ENCODE measurements at places on chromosomes 3 and 15. TPM values are rescaled to one million over a fixed set of nuclear protein-coding genes. Genes with fewer than 3 reads are reported as not detected.
A peak's percentile ranks its signal among the peaks of the same experiment; 100 is the strongest.

Gene SPRED1
- 0.39 TPM for total RNA-seq

GRCh38 chr3:51686512-51687215, 15.6 kb downstream of the TEX264 start:
- peak overlapping the region; percentile 19 for H3K4me3 ChIP-seq
- no peaks in the 10 kb centered on the region for H3K27me3 ChIP-seq
- H3K4me1 ChIP-seq = peaks cover 45% of the 10 kb centered on the region

Gene CCR3
- not detected for total RNA-seq

DNA sequence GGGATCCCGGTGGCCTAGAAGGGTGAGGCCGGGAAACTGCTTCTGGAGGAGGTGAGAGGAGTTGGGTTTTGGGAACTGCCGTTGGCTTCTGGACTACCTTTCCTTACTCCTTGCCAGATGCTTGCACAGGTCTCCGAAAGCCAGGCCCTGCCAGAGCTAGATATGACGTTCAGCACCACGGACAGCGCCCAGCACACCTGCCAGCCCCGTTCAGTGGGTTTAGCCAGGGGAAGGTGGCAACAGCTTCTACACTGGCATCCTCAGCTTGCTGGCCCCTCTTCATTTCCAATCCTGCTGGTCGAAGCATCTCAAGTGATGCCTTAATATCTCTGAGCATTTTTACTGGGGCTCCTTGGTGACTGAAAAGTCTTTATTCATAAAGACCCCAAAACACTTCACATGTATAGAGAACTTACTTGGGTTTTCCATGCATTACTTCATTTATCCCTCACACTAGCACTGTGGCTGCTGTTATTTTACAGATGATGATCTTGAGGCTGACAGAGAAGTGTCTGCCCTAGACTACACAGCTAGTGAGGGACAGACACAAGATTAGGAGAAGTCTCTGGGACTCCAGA, 21.9 kb downstream of the HCN4 start:
- no peak overlapping the region for H3K27ac ChIP-seq
- peaks cover 17% of the 10 kb centered on the region for H3K27me3 ChIP-seq
- no peaks in the 10 kb centered on the region for H3K4me1 ChIP-seq

DNA sequence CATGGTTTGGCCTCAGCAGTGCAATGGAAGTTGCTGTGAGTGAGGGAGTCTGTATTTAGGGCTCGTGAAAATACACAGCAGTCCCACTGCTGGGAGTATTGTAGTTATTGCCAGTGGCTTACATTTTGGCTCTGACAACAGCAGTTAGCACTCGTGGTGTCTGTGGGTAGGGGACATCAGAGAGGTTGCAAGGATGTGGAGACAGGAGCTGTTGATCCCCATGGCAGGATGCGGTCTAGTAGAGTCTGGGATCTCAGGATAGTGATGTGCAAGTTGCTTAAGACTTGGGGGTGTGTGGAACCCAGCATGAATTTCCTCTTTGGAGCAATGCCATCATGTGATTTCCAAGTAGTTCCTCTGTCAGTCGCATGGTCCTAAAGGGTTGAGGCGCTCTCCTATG, 59.9 kb downstream of the GALK2 start:
- H3K27ac ChIP-seq = no peak overlapping the region
- no peaks in the 10 kb centered on the region for H3K4me1 ChIP-seq
- no peak overlapping the region for H3K4me3 ChIP-seq
- DNase-seq = no peak
- no peaks in the 10 kb centered on the region for H3K27me3 ChIP-seq

DNA sequence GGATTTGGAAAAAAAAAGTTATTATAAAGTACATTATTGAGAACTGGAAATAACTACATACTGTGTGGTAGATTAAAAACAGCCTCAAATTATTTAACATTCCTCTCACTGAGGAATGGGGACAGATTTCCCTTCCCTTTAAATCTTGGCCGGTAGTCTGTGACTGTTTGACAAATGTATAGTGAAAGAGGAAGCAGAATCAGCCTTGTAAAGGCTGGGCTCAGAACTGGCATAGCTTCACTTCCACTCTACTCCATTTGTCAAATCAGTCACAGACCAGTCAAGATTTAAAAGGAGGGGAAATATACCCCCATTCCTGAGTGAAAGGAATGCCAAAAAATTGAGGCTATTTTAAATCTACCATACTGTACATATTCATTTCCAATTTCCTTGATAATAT, 18.2 kb upstream of the B4GALT4 start:
- H3K36me3 ChIP-seq = no peaks in the 10 kb centered on the region
- DNase-seq = no peak
- H3K27ac ChIP-seq = no peak overlapping the region
- no peak overlapping the region for H3K4me3 ChIP-seq

DNA sequence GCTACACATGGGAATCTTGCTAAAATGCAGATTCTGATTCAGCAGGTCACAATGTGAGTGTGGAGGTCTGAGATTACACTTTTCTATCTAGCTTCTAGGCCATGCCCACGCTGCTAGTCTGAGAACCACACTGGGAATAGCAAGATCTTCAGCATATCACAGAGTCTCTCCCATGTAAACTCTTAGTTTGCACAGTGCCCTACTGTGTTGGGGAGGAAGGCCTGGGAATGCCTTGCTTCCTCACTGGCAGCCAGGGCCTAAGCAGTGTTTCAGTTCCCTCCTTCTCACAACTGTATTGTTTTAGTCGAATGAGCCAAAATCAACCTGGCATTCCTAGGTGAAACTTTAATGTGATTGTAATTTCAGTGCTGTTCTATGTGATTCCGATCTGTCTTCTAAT, 180.0 kb upstream of the EIF1B start:
- no peaks in the 10 kb centered on the region for H3K27me3 ChIP-seq
- DNase-seq = no peak
- H3K4me3 ChIP-seq = no peak overlapping the region
- no peaks in the 10 kb centered on the region for H3K4me1 ChIP-seq

GRCh38 chr3:5134499-5134898, 12.4 kb downstream of the ARL8B start:
- no peaks in the 10 kb centered on the region for H3K36me3 ChIP-seq
- no peak for DNase-seq
- no peak overlapping the region for H3K27ac ChIP-seq
- H3K4me1 ChIP-seq = peaks cover 12% of the 10 kb centered on the region

DNA sequence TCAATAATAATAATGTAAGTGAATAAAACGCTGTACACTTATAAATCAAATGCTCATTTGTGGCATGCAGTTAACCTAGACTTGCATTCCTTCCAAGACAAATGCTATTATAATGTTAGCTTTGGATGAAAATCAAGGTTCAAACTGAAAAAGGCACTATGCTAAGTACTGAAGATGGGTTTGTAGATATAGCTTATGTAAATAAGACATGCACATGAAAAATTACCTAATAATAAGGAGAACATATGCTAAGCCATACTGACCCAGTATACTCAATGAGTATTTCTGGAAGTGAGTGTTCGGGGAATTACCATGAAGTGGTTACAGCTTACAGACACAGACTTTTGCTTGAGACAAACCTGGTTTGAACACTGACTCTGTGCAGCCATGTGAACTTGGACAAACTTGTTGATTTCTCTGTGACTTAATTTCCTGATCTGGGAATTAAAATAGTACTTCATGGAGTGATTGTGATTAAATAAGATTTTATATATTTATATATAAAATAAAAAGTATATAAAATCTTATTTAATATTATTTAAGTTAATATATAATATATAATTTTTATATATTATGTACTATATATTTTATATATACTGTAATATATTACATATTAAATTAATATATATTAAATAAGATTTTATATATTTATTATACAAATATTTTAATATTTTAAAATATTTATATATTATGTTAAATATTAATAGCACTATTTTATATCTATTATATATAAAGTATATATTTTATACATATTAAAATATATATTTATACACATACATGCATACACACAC, 159.2 kb downstream of the ZPLD1 start:
- H3K27ac ChIP-seq = no peak overlapping the region
- H3K4me1 ChIP-seq = no peaks in the 10 kb centered on the region
- no peak overlapping the region for H3K4me3 ChIP-seq
- no peaks in the 10 kb centered on the region for H3K36me3 ChIP-seq
- H3K27me3 ChIP-seq = no peaks in the 10 kb centered on the region

DNA sequence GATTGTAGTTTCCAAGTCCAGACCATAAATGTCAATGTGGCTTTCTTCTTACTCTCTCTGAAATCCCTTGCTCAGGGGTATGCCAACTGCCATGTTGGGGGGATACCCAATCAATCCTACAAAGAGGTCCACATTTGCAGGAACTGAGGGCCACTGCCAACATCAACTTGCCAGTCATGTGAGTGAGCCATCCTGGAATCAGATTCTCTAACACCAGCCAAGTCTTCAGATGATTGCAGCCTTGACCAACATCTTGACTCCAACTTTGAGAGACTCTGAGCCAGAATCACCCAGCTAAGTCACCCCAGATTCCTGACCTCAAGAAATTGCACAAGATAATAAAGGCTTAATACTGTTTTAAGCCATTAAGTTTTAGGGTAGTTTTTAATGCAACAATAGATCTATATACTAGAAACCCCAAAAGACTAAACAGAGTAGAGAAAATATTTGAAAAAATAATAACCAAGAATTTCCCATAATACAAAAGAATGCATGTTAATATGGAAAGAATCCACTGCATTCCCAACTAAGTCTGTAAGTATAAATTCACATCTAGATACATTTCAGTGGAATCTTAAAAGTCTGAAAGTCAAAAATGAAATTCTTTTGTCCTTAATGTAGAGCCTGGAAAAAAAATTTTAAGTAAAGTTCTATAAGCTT, 22.4 kb downstream of the ISG20 start:
- no peak overlapping the region for H3K4me3 ChIP-seq
- no peaks in the 10 kb centered on the region for H3K36me3 ChIP-seq
- H3K4me1 ChIP-seq = peaks cover 11% of the 10 kb centered on the region
- DNase-seq = no peak

DNA sequence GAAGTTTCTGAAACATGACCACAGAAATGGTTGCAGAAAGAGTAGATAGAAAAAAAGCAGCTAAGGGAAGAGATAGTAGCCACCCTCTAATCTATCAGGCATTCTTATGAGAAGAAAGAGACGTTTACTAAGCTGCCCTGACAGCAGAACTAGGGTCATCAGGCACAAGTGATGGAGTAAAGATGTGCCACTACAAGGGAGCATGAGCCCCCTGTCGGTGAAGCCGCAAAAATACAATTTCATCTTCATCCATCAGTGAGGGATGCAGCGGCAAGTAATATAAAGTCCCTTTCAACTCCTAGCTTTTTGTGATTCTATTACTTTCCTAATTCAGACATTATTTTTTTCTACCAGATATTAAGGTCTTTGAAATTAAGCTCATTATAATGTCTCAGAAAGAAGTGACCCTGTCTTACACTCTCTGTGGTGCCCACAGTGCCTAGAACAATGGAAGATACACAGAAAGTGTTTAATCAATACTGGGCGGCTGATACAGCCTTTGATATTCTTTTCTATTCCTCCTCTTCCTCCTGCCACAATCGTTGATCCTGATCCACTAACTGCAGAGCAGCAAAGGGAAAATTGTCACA, 651.6 kb downstream of the NTRK3 start:
- H3K27ac ChIP-seq = no peak overlapping the region
- H3K36me3 ChIP-seq = no peaks in the 10 kb centered on the region
- no peaks in the 10 kb centered on the region for H3K4me1 ChIP-seq
- no peaks in the 10 kb centered on the region for H3K27me3 ChIP-seq

Gene GDPGP1
- 12.1 TPM for total RNA-seq

Gene MUSTN1
- total RNA-seq = 4.1 TPM

Gene SCG5
- total RNA-seq = not detected

Gene H1-8
- total RNA-seq = not detected

- no peaks in the 10 kb centered on the region for H3K36me3 ChIP-seq
- no peaks in the 10 kb centered on the region for H3K4me1 ChIP-seq
- no peak for DNase-seq
- H3K27ac ChIP-seq = no peak overlapping the region
Observed at GRCh38 chr3:159929171-159930141, 59.2 kb upstream of the IL12A start.

Gene TP63
- total RNA-seq = 0.75 TPM

- no peak for DNase-seq
- H3K36me3 ChIP-seq = no peaks in the 10 kb centered on the region
- H3K4me3 ChIP-seq = no peak overlapping the region
Observed at GRCh38 chr3:449711-450110, 253.1 kb downstream of the CHL1 start.

DNA sequence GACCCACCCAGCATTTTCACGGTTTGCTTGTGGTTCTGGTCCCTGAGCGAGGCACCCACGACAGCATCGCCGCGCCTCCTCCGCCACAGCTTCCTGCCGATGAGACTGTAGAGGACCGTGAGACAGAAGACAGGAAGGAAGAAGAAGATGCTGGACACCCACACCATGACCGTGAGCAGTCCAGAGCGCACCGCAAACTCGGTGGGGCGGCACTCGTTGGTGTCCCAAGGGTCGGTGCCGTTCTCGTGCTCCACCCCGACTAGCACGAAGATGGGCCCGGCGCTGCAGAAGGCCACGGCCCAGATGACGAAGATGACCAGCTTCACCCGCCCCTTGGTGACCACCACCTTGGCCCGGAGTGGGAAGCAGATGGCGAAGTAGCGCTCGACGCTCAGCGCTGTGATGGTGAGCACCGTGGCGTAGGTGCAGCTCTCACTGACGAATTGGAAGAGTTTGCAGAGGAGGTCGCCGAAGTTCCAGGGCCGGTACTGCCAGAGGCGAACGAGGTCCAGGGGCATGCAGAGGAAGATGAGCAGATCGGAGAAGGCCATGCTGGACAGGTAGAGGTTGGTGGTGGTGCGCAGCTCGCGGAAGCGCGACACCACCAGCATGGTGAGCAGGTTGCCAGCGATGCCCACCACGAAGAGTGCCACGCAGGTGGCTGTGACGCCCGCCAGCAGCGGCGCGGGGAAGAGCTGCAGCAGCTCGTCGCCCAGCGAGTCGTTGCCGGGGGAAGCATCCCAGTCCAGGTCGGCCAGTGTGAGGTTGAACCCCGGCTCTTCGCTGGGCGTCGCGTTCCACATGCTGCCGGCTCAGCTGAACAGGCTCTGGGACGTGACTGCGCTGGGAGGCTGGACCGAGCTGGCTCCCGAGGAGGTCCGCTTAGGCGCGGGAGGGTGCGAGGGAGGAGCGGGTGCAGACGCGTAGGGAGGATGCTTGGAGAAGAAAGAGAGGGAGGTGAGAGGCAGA, at the start of gene GHSR:
TSS of gene GHSR (minus strand) at position 846 of the 969 bp plus-strand sequence. CDS start at position 803, 43 bp downstream.
- no peak within 1 kb of the TSS for H3K27ac ChIP-seq
- peaks cover 26% of the 10 kb centered on the region for H3K4me1 ChIP-seq
- peak within 1 kb of the TSS; percentile 21 for H3K4me3 ChIP-seq
- H3K36me3 ChIP-seq = no peaks in the 10 kb centered on the region
- no peak for DNase-seq

- no peaks in the 10 kb centered on the region for H3K27me3 ChIP-seq
- H3K27ac ChIP-seq = no peak overlapping the region
- peaks cover 3% of the 10 kb centered on the region for H3K4me1 ChIP-seq
- no peak for DNase-seq
Observed at GRCh38 chr3:100389025-100389424, 11.9 kb downstream of the TOMM70 start.

DNA sequence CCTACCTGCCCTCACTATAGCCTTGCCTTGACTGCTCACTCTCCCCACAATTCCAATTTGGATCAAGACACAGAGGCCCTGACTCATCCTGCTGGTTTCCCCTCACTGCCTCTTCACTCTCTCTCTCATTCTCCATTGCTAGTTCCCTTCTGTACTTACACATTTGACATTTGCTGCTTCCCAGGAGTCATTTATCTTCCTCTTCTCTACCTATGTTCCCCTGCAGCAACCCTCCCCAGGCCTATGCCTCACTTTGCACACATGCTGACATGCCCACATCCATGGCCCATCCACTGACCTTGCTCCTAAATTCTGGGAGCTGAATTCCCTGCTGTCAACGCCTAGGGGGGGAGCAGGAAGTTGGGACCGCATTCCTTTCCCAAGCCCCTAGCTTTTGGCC, 82.2 kb downstream of the SRGAP3 start:
- peaks cover 36% of the 10 kb centered on the region for H3K4me1 ChIP-seq
- H3K27ac ChIP-seq = no peak overlapping the region
- no peaks in the 10 kb centered on the region for H3K36me3 ChIP-seq
- H3K4me3 ChIP-seq = no peak overlapping the region
- no peak for DNase-seq

Measured in T-cell (primary cell).